ENCODE measurements at places on chromosomes 11 and 22.

DNA sequence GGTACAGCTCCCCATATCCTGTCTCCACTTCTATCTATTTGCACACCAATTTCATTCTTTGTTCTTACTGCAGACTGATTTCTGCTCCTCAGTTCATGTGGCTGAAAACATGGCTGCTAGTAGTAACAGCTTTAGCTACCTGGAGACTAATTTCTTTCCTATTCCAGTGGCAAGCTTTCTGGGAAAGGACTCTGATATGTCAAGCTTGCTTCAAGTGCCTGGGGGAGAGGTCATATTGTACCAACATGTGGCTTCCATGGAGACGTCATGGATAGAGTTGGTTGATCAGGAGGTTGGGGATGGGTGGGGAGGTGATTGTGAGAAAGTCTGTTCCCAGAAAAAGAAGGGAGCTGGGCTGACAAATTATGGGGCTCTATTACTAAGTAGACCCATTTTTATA, 44.9 kb downstream of the ADM start:
- no peak for DNase-seq

DNA sequence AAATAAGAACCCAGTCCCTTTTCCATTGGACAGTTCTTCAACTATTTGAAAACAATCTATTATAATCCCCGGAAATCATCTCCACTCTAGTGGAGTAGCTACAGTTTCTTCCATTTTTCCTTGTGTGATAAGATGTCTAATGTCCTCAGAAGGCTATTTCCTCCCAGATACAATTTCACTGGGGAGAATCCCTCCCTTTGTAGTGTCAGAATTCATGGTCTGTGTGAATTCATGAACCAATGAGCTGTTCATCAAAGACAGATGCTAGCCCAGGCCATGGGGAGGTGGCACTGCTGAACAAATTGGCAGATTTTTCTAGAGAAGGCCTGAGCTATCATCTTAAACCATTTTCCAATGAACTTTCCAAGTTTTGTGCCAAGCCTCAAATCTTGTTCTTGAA, 45.4 kb downstream of the MPPED2 start:
- DNase-seq, result no peak

- DNase-seq, result no peak
These were observed 15.8 kb downstream of the TMEM258 start for GRCh38 chr11:61776561-61777075.

GRCh38 chr11:9001736-9002135, 2.1 kb downstream of the NRIP3 start:
- no peak for DNase-seq

DNA sequence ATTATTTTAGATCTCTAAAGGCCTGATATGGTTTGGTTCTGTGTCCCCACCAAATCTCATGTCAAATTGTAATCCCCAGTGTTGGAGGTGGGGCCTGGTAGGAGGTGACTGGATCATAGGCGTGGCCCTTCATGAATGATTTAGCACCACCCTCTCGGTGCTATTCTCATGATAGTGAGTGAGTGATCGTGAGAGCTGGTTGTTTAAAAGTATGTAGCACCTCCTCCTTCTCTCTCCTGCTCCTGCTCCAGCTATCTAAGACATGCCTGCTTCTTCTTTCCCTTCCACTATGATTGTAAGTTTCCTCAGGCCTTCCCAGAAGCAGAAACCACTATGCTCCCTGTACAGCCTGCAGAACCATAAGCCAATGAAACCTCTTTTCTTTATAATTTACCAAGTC, 114.1 kb downstream of the SERGEF start:
- no peak for DNase-seq

Measured in iPS DF 6.9 (cell line).